ENCODE measurements at places on chromosomes 12 and 14.
A peak's percentile ranks its signal among the peaks of the same experiment; 100 is the strongest.

GRCh38 chr12:12839873-12840579 lies 26.9 kb downstream of the DDX47 start:
- no peak overlapping the region for H3K27ac ChIP-seq
- DNase-seq = no peak
- no peak overlapping the region for H3K4me3 ChIP-seq
- no peaks in the 10 kb centered on the region for H3K27me3 ChIP-seq

- no peak for DNase-seq
- no peak overlapping the region for H3K4me3 ChIP-seq
- no peaks in the 10 kb centered on the region for H3K27me3 ChIP-seq
- no peak overlapping the region for H3K27ac ChIP-seq
Observed at GRCh38 chr14:58861586-58861985, 223.8 kb downstream of the DACT1 start.

DNA sequence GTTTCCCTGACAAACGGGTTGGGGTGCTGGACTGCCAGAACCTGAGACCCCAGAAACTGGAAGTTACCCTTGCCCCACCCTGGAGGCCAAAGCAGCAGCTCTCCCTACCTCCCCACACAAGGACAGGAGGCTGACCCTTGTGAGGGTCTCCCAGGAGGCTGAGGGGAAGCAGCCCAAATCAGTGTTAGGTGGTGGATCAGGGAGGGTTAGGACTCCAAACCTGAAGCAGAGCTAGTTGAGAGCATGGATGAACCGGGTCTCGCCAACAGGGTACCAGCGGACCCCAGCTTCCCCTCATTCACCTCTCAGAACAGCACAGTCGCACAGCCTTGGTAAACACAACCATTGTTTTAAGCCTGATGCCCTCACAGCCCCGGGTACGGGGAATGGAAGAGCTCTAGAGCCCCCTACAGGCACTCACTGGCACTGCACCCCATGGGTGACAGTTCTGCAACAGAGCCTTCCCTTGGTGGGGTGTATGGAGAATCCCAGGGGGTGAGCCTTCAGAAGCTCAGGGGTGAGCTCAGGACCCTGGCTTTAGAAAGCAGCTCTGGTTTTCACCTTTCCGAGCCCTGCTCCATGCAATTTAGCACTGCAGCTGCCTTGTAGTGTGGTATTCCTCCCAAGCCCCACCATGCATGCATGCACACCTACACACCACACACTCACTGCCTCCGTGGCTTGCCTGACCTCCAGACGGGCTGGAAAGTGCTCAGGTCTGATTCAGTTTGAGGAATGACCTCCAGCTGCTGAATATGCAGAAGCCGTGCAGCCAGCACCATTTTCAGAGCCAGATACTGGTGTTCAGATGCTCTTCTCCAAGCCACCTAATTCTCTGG lies 11.2 kb downstream of the ESRRB start:
- no peaks in the 10 kb centered on the region for H3K4me1 ChIP-seq
- no peak overlapping the region for H3K4me3 ChIP-seq
- no peak for DNase-seq

DNA sequence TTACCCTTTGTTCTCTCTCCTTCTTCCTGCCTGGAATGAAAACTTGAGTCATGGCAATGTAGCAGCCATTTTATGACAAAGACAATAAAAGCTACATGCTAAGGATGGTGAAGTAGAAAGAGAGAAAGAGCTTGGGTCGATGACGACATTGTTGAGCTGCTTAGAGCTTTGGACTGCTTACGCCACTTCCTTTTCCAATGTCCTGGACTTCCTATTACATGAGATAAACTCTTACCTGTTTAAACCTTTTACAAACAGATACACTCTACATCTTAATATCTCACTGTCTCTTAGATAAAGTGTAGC lies 70.1 kb downstream of the PEBP1 start:
- DNase-seq = no peak
- no peaks in the 10 kb centered on the region for H3K27me3 ChIP-seq
- H3K27ac ChIP-seq = no peak overlapping the region
- H3K4me3 ChIP-seq = no peak overlapping the region
- peaks cover 3% of the 10 kb centered on the region for H3K36me3 ChIP-seq

DNA sequence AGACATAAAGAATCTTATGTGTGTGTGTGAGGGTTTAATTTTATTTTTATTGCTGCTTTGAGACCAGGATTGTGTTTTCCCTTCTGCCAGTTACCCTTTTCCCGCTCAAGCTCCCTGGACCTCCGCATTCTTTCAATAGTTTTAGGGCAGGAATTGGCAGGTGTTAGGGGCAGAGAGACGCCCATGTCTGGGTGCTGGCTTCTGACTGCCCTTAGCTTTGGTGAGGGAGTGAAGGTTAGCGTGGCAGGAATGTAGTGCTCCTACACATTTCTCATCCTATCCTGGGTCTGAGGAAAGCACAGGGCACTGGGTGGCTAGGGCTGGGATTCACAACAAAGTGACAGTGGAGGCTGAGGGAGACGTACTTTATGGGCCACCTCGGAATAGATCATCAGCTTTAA lies 428.1 kb downstream of the ZFP36L1 start:
- no peaks in the 10 kb centered on the region for H3K27me3 ChIP-seq
- peaks cover 30% of the 10 kb centered on the region for H3K4me1 ChIP-seq
- no peak for DNase-seq
- H3K36me3 ChIP-seq = no peaks in the 10 kb centered on the region
- peak overlapping the region; percentile 73 for H3K27ac ChIP-seq
